ENCODE measurements at places on chromosomes 1 and 21.

GRCh38 chr1:236103646-236104218 is 38.6 kb upstream of the GPR137B start:
- peak; percentile 24 for DNase-seq

DNA sequence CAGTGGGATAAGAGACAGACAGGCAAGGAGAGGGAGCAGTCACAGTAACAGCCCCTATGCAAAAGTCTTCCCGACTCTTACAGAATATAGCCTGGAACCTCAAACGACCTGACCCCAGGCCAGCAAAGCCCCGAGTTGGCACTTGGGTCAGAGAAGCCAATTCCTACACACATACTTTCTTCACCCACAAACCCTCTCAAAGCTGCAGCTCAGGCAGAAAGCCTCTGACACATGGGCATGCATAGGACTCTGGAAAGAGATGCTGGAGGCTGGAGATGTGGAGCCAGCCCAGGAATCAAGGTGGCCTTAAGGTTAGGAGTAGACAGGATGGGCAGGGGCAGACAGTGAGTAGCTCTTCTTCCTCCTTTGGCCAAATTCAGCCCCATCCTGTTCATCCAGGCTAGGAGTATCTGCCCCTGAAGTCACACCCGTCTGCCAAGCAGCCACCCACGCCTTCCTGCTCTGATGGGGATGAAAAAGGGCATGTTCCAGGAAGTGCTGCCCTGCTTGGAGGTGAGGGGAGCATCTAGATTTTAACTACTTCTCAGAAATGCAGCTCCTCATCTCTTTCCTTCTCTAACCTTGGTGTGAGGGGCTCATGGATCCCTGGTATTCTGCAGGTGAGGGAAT is 7.8 kb downstream of the SLC41A1 start:
- no peak for DNase-seq

- DNase-seq, result no peak
Observed at GRCh38 chr1:77310924-77311323, 29.1 kb downstream of the AK5 start.

- no peak for DNase-seq
Observed at GRCh38 chr1:201570886-201571624, 32.1 kb downstream of the NAV1 start.

- no peak for DNase-seq
Observed at GRCh38 chr1:228283043-228283371, 75.2 kb downstream of the OBSCN start.

- DNase-seq, result no peak
Observed at GRCh38 chr21:42286416-42286815, 28.8 kb downstream of the TFF3 start.

DNA sequence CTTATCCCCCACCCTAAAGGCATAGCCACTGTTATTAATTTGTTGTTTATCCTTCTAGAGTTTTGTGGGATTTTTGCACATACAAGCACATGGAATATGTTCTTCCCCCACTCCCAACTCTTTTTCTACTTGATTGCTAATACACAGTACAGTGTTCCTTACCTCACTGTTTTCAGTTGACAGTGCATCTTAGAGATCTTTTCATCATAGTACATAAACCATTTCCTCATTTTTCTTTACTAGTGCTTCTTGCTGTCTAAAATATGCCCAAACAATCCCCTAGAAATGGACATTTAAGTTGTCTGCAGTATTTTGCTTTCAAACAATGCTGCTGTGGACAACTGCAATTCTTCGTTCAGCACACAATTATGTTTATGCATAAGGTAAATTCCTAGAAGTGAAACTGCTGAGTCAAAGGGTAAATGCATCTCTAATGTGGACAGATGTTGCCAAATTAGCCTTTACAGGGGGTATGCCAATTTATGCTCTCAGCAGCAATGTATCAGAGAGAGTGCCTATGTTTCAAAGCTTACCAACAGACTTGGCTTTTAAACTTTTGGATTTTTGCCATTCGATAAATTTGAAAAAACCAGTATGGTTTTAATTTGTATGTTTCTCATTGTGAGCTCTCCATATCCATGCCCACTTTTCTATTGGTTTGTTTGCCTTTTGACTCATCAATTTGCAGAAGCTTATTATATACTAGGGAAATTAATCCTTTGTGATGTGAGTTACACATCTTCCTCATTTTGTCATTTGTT is 132.6 kb downstream of the MRPS6 start:
- no peak for DNase-seq

DNA sequence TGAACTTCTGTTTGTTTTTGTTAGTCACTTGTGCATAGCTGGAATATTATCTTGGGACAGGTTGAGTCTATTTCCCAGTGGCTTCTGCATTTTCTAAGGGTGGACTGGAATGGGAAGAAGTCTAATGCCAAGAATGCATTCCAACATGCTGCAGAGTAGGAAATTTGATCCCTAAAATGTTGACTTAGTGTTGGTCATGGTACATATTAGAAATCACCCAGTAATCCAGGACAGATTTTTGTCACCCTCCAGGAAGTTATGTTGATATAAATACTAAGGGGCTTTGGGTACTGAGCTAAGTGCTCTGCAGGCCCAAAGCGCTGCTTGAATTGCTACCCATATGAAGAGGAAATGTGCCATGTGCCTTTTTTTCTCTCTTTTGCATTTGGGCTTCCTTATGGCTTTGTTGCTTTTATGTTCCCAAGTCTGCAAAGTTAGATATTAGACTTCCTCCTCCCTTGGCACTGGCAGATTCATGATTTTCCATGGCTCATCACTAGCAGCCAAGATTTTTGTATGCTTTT is 10.0 kb downstream of the ARID1A start:
- DNase-seq, result no peak

DNA sequence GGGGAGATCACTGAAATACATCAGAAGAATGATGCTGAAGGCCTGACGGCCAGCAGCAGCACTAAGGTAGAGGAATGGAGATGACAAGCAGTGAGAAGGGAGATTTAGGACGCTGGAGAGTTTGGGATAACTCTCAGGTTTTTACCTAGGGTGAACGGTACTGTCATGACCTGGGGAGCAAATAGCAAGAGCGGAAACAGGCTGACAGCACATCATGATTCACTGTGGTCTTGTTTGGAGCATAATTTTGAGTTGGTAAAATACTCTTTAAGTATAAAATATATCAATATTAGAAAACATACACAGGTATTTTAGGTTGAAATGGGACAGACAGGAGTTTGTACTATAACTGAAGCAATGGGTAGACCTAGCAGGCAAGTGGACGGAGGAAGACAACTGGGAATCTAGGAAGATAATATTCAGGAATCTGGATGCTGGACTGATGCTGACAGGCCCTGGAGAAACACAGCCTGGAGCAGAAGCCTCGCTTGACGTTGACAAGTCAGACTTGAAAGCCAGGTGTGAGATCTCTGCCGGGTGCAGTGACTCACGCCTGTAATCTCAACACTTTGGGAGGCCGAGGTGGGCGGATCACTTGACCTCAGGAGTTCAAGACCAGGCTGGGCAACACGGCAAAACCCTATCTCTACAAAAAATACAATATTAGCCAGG is 33.3 kb downstream of the ALG14 start:
- DNase-seq, result no peak

- no peak for DNase-seq
Observed at GRCh38 chr1:70504821-70505193, 93.7 kb downstream of the CTH start.

DNA sequence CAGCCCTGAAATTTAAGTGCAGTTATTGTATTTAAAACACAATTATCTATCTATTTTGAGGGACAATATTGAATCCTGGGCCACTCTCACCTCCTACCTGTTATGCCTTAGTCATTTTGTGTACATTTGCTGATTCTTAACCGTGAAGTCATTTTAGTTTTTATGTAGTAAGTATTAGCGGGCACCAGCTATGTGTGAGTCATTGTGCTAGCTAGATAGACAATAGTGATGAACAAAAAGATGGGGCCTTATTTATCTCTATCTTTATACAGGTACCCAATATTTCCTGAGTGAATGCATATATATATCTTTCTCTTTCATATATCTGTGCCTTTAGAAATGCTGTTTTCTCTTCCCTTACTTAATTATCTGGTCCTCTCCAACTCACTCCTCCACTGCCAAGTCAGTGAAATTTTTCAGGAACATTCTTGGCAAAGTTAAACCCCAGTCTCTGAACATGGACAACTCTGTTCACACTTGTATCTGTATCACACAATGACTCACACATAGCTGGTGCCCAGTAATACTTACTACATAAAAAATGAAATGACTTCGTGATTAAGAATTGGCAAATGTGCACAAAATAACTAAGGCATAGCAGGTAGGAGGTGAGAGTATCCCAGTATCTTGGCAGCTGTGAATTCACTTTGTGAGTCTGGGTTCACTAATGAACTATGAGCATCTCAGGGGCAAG is 166.0 kb upstream of the C8B start:
- no peak for DNase-seq
